ENCODE measurements at places on chromosomes 3 and 15.

- no peak for DNase-seq
Observed at GRCh38 chr3:108183181-108183580, 39.0 kb downstream of the IFT57 start.

- DNase-seq: no peak
Observed at GRCh38 chr3:124763644-124764358, 33.5 kb downstream of the UMPS start.

DNA sequence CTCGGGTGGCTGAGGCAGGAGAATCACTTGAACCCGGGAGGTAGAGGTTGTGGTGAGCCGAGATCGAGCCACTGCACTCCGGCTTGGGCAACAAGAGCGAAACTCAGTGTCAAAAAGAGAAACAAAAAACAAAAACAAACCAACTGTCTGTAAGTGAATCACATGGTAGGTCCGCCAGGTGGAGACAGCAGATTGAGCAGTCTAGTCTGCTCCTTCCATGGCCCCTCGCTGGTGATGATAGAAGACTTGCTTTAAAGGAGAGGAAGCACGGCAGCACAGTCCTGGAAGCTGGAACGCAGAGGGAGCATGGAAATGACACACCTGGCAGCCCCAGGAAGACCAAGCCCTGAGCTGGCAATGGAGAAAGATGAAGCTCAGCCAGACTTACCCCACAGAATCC is 31.4 kb upstream of the MGLL start:
- DNase-seq: no peak

GRCh38 chr3:124492824-124493223 is 237.4 kb upstream of the UMPS start:
- DNase-seq: peak; percentile 16

- peak; percentile 55 for DNase-seq
Observed at GRCh38 chr15:91887921-91888373, 34.4 kb downstream of the SLCO3A1 start.

- DNase-seq: peak; percentile 53
Observed at GRCh38 chr3:184740509-184741258, 28.8 kb upstream of the MAGEF1 start.

- no peak for DNase-seq
Observed at GRCh38 chr3:160806094-160806493, 50.1 kb downstream of the PPM1L start.

DNA sequence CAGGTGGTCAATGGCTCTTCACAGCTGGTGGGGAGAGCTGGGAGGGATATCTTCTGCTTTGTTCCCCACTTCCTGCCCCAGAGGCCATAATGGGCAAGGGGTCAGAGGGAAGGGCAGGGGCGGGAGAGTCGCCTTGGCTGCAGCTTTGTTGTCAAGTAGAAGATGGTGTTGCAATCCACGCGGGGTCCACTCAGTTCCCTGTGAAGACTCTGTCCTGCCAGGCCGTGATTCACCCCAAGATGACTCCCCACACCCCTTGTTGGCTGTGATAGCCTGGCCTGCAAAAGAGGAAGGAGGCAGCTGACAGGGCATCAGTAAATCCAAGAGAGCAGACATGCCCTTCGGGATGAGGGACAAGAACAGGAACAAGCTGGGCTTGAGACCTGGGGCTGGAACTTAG is 6.9 kb downstream of the GALNT15 start:
- peak; percentile 64 for DNase-seq

- peak; percentile 62 for DNase-seq
Observed at GRCh38 chr3:188956839-188957489, 214.8 kb upstream of the TPRG1 start.

DNA sequence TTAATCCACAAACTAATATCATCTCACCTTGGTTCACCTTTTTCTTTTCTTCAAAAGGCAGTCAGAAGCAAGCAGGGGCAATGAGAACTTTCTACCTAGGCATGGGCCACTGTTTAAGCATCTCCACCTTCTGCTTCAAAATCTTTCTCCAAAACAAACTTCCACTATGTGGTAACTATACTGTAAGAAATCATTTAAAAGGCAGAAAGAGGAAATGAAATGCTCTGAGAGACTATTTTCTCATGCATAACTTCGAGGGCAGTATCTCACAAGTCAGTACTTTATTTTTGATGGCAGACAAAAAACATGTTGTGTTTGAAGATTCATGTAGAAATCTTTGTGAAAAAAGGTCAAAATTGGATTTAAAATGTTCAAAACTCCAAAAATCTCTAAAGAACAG is 419.7 kb downstream of the ZBTB20 start:
- DNase-seq: no peak

GRCh38 chr3:128413413-128414205 is 53.1 kb downstream of the DNAJB8 start:
- DNase-seq: no peak
